Stimulated activated naive CD8-positive, alpha-beta T cell treated with anti-CD3 and anti-CD28 coated beads, Interleukin-15, amount 100 ng/mL, for 72 hours (primary cell): ENCODE measurements at places on chromosomes 1 and 21.

- DNase-seq = no peak
Measured at GRCh38 chr21:34603710-34604057, 11.2 kb downstream of the RCAN1 start.

GRCh38 chr1:245363461-245364200 is 208.8 kb downstream of the KIF26B start:
- DNase-seq = no peak

- DNase-seq = no peak
Measured at GRCh38 chr1:229631966-229632365, 5.9 kb downstream of the URB2 start.

DNA sequence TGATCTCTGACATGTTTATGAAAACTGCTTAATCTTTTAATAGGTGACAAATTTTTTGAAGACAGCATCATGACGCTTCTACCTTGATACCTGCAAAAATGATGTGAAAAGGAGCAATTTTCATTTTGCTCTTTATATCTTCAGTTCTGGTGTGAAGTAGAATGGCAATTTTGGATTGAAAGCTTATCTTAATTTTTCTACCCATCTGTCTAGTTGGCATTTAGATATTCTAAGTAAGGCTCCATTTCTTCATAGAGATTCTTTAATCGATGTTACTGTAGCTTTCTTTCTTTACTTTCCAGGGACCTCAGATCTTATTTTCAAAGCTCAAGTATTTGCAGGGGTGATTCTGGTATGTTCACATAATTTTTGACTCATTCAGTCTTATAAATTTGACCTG is 32.3 kb upstream of the GPR52 start:
- no peak for DNase-seq

DNA sequence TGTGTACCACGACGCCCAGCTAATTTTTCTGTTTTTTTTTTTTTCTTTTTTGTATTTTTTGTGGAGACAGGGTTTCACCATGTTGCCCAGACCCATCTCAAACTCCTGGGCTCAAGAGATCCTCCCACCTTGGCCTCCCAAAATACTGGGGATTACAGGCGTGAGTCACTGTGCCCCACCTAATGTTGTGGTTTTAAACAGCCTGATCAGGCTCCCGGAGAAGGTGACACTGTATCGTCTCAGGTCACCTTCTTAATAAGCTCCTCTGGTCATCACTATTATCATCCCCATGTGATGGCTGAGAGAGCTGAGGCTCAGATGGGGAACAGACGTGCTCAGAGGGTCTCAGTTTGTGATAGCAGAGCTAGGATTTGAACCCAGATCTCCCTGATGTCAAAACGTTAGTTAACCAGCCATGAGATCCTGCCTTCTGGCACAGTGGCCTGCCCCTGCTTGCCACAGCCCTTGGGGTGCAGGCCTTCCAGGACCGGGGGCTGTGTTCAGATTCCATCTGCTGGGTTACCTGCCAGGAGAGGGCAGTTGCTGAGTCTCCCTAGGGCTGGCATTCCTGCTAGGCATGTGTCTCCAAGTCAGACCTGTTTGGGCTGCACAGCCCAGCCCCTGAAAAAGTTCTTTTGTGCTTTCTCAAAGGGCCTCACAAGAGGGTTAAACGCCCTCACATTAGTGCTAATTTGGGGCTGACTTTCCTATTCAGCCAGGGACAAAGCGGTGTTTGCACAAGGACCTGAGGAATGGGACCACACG is 32.7 kb upstream of the GRHL3 start:
- DNase-seq = no peak

DNA sequence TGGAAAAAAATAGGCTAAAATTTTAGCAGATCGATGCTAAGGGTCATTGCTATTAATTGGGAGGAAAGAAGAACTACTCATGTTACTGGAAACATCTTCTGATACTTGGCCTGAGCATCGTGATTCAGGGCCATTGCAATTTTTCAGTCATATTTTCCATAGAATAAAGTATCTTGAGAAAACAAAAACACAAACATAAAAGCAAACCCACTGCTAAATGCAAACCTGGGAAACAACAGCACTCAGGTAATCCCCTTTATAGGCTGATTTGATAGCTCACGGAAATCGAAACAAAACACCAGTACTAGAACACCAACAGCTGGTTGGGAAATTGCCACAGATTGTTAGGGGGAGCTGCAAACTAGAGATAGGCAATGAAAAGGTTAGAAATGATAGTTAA is 172.9 kb upstream of the ESRRG start:
- no peak for DNase-seq

DNA sequence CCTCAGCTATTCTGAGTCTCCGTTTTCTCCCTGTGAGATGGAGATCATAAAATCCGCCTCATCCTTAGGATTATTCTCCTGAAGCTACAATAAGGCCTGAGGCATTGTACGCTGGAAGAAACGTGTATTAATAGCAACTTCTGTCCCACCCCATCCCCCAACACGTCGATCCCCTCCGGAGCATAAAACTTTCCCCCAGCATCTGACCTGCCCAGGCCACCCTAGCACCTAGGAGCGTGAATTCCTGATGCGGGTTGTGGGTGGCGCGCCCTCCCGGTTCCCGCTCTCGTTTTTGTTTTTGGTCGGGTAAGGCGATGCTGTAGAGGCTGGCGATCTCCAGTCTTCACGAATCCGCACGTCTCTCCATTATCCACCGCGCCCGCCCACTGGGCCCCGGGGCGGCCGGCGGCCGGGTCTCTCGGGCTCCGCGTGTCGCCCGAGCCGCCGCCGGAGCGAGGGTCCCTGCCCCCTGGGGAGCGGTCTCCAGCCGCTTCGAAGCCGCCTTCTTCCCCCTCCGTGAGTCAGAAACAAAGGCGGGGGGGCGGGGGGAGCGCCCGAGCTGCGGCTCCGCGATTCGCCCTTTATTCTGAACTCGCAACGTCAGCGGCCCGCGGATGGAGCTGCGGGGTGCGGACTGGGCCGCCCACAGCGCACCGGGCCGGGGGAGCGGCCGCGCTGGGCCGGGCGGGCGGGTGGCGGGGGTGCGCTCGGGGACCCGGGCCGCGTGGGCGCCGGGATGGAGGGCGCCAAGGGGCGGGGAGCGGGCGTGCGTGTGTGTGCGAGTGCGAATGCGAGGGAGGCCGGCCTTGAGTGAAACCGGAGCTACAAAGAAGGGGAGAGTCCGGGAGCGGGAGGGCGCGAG is at the start of gene PLEKHO1:
Gene PLEKHO1, plus strand, starts transcription at position 646 of the 862 bp plus-strand sequence. CDS start 342 bp downstream, outside the sequence.
- DNase-seq = peak; percentile 62

- no peak for DNase-seq
Measured at GRCh38 chr1:202575918-202576653, 134.2 kb downstream of the SYT2 start.

DNA sequence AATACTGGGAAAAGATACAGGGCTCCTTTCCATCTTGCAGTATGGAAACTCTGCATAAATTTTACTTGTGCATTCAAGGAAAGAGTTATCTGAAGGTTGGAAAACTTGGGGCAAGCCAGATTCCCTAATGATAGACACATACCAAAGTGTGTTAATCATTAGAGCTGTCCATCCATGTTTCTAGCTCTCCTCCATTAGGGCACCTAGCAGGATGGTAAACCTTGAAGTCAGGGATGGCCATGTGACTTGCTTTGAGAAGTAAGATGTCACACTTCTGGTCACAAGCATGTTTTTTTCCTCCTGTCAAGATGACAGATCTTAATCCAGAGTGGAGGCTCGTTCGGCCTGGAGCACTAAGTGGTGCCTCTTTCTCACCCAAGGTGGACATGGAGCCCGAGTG is 241.9 kb upstream of the RUNX1 start:
- DNase-seq = no peak

DNA sequence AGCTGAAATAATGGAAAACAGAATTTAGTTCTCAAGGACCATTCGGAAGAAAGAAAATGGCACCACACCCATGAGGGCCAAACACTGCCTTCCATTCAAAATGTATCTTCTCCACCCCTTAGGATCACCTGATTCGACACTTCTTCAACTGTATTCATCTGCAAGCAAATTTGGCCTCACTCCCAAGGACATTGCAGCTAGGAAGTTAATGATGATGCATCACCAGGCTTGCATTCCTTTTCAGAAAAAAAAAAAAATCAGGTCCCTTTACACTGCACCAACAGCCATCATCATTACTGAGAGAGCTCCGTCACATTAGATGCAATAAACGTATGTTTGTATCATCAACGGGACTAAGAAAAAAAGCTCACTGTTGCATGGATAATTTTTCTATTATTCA is 368.3 kb downstream of the PCP4 start:
- no peak for DNase-seq

DNA sequence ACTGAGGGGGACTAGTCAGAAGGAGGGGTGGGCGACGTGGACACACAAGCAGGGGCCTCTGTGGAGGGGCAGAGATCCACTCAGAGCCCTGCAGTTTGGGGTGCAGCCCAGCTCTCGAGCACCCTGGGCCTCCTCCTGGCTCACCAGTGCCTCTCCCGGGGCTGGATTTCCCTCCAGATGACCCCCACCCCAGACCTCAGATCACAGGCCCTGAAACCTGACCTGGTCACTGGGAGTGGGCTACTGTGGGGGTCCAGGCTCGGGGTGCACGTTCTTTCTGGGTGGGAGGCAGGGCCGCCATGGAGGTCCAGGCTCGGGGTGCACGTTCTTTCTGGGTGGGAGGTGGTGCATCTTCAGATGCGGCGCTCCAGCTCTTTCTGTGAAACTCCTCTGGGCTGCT is 10.3 kb upstream of the LHX4 start:
- no peak for DNase-seq

GRCh38 chr1:64519901-64520300 is 50.0 kb downstream of the CACHD1 start:
- no peak for DNase-seq

- no peak for DNase-seq
Measured at GRCh38 chr1:41382480-41383090, 21.4 kb downstream of the FOXO6 start.

DNA sequence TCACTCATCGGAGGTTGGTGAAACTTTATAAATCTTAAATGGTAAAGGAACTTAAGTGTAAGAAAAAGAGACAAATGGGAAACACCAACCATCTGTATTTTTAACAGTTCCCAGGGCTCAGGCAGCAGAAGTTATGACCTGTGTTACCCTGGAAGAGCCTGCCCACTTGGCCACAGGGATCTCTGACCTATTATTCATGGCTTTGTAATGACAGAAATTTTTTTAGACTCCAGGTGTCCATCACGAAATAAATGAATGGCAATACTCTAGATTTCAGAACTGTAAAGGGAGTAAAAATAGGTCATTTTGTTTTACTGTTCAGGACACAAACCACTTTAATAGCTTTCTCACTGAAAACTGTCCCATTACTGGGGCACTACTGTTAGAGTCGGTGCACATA is 389.8 kb downstream of the VAV3 start:
- no peak for DNase-seq

GRCh38 chr1:110436635-110437034 is 14.3 kb upstream of the PROK1 start:
- DNase-seq = no peak

DNA sequence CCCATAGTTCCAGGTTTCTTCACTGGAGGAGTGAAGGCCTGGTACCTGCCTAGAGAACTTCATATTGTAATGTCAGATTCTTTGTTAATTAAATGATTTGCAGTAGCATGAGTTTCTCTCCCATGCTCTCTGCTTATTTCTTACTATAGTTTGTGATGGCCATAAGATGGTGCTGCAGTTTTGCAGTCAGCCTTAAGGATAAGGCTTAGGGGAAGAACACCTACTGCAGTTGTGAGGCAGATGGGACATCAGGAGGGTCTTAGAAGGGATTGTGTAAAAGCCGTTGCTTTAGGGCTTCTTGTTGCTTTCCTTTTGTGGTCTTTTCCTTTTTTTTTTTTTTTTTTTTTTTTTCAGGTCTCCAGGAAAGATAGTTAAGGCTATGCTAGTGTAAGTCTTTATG is 61.8 kb downstream of the MACF1 start:
- no peak for DNase-seq

- DNase-seq = no peak
Measured at GRCh38 chr1:181776044-181776443, 285.5 kb downstream of the ZNF648 start.

DNA sequence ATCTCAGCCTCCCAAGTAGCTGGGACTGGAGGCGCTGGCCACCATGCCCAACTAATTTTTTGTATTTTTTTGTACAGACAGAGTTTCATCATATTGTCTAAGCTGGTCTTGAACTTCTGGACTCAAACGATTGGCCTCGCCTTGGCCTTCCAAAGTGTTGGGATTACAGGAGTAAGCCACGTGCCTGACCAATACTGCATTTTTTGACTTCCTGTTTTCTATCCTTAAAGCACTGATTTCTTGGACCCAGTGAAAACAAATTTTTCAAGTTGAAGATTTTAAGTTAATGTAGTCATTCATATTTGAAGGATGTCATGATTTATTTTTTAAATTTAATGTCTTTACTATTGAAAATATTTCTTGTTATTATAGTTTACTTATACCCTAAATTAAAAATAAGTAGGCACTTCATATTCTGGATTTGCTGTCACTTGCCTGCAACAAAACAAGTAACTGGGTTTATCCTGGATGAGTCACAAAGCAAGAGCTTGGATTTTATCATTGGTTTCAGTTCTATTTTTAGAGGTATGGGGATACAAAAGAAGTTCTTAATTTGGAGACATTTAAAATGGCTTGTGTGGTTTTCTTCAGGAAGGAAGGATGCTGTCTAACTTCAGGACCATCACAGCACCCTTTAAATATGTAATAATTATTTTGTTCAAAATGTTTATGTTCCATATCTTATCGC is 2.2 kb upstream of the VPS45 start:
- DNase-seq = no peak

GRCh38 chr1:15719381-15720120 is 16.5 kb upstream of the SLC25A34 start:
- no peak for DNase-seq

GRCh38 chr1:36248250-36248894 is 24.1 kb downstream of the THRAP3 start:
- DNase-seq = no peak

DNA sequence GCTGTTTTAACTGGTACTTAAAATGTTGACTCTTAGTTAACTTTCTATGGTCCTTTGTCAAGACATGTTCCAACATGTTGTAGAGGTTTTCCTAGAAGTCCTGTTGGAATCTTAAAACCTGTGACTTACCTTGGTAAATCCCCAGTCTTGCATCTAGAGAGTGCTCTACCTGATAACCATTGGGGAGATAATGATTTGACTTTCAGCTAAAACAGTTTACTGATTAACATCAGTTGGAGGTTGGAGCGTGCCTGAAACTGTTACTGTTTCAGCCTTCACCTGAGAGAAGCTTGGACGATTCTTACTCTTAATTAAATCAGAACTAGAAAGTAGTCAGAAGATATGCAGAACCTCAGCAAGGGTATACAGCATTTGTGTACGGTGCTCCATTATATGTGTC is 8.8 kb downstream of the MDM4 start:
- no peak for DNase-seq

DNA sequence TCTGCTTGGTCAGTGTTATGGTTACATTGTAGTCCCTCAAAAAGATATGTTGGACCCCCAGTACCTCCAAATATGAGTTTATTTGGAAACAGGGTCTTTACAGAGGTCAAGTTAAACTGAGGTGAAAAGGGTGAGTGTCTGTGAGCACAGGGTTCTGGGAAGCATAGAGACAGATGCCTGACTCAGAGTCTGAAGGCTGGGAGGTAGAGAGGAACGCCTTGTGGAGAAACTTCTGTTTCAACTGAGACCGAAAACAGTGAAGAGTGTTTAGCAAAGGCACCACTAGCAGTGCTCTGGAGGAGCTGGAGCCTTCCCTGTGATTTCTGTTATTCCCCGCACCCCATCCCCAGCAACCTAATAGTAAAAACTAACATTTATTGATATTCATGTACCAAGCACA is 65.2 kb upstream of the LRRC8D start:
- DNase-seq = no peak
